Amygdala (tissue), 56 donors: ENCODE measurements at places on chromosomes 6 and 20.

- DNase-seq: no peak
These were observed 664.3 kb downstream of the RFPL4B start for GRCh38 chr6:113011389-113011788.

- no peak for DNase-seq
These were observed 8.6 kb downstream of the ZNF292 start for GRCh38 chr6:87164004-87164403.

- no peak for DNase-seq
These were observed 596.0 kb downstream of the EPM2A start for GRCh38 chr6:145139140-145139850.

DNA sequence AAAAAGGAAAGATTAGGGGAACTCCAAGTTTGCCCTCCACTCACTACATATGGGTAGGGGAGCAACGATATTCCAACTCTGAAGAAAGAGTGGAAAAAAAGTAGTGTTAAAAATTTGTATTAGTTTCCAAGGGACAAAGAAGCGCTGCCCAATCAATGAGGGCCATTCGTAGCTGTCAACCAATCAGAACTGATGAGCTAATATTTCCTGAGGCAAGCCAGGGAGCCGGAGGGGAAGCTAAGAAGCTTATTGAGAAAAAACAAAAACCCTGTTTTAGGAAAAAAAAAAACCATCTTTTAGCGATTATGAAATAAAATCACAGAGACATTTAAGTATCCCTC is 59.5 kb downstream of the TRIM38 start:
- peak; percentile 49 for DNase-seq

DNA sequence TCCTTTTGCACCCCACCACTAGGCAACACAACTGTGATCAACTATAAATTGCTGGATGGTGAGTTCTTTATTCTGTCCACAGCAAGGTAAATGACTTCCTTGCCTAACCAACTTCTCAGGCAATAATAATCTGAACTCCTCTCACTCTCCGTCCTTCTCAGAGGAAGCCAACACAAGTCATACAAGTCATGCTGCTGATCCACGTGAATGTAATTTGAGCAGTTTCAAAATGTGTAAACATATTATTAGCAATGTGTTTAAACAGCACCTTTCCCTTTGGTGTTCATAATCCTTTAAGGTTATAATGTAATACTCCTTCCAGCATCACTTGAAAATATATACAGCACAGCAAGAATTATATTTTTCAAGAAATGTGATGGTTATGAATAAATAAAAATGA is 127.9 kb downstream of the QRSL1 start:
- no peak for DNase-seq

DNA sequence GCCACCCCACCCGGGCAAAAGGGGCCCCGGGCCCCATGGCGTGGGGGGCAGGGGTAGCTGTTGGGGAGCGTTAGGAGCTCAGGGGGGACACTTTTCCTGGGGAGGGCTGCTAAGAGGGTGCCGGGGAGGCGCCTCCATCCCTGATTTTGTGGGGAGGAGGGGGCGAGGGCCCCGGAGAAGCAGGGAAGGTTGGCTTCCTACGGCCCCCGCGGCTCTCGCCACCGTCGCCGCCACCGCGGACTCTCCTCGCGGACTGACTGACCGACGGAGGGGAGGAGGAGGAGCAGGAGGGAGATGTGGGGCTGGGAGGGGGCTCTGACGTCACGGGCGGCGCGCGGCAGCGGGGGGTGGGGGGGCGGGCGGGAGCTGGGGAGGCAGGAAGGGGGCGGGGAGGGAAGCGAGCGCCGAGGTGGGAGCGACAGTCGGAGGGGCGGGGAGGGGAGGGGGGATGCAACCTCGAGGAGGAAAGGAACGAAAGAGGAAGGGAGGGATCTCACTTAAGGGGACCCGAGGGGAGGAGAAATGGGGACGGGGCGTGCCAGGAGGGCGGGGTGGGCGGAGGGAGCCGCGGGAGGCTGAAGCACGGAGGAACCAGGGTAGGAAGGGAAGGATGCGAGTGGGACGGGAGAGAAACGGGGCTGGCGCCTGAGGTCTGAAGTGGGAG is 5.1 kb downstream of the GABBR1 start:
- peak; percentile 73 for DNase-seq

GRCh38 chr6:119481976-119482375 is 132.4 kb upstream of the MAN1A1 start:
- DNase-seq: no peak

DNA sequence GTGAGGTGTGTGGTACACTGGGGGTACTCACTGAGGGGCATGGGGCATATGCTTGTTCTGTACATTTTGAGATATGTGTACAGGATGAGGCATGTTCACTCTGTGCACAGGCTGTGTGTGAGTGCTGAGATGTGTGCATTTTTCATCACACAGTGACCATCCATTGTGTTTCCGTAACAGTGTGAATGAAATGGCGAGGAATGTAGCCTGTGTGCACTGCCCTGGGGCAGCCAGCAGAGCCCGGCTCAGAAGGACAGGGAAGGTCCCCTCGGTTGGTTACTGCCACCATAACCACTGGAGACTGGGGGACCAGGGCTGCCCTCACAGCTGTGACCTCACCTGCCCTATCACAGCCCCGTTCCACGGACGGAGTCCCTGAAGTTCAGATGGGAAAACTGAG is 106.2 kb upstream of the MYL9 start:
- no peak for DNase-seq

GRCh38 chr6:157561929-157562810 is 181.2 kb downstream of the ZDHHC14 start:
- no peak for DNase-seq

GRCh38 chr6:109260701-109261100 is 121.6 kb downstream of the CD164 start:
- DNase-seq: no peak

DNA sequence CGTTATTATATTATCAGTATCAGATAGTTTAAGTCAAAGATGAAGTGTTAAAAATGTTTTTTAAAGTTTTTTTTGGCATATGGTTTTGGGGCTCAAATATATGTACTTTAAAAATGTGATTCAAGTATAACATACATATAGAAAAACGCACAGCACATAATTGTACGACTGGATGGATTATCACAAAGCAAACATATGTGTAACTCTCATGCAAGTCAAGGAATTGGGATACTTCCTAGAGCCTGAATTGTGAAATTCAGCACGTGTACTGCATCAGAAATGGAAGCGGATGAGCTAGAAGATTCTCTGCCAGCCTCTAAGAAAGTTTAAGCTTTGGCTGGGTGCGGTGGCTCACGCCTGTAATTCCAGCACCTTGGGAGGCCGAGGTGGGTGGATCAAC is 340.9 kb downstream of the PRL start:
- DNase-seq: no peak

GRCh38 chr6:25137916-25138232 is 141.3 kb upstream of the CARMIL1 start:
- DNase-seq: no peak

- no peak for DNase-seq
These were observed 198.9 kb upstream of the SSTR4 start for GRCh38 chr20:22836211-22836610.
